Kidney epithelial cell (primary cell): ENCODE measurements at places on chromosomes 16 and 17. TPM values are rescaled to one million over a fixed set of nuclear protein-coding genes. Genes with fewer than 3 reads are reported as not detected.

Gene DVL2
- 57.1 and 69.8 TPM in 2 replicates for total RNA-seq

Gene GNG13
- not detected in 2 replicates for total RNA-seq

Gene SOST
- total RNA-seq = not detected in 2 replicates

Gene PRR35
- total RNA-seq = not detected in 2 replicates

Gene VTN
- total RNA-seq = 0.27 TPM in 1 of 2 replicates, not detected in the other

Gene CBFA2T3
- total RNA-seq = 0.14 and 0.63 TPM in 2 replicates

Gene SNRNP25
- total RNA-seq = 12.7 and 25.4 TPM in 2 replicates

- no peak for DNase-seq
Measured at GRCh38 chr17:80807882-80808281, 183.8 kb upstream of the CHMP6 start.

- DNase-seq = no peak
Measured at GRCh38 chr17:565521-565920, 149.1 kb downstream of the VPS53 start.

DNA sequence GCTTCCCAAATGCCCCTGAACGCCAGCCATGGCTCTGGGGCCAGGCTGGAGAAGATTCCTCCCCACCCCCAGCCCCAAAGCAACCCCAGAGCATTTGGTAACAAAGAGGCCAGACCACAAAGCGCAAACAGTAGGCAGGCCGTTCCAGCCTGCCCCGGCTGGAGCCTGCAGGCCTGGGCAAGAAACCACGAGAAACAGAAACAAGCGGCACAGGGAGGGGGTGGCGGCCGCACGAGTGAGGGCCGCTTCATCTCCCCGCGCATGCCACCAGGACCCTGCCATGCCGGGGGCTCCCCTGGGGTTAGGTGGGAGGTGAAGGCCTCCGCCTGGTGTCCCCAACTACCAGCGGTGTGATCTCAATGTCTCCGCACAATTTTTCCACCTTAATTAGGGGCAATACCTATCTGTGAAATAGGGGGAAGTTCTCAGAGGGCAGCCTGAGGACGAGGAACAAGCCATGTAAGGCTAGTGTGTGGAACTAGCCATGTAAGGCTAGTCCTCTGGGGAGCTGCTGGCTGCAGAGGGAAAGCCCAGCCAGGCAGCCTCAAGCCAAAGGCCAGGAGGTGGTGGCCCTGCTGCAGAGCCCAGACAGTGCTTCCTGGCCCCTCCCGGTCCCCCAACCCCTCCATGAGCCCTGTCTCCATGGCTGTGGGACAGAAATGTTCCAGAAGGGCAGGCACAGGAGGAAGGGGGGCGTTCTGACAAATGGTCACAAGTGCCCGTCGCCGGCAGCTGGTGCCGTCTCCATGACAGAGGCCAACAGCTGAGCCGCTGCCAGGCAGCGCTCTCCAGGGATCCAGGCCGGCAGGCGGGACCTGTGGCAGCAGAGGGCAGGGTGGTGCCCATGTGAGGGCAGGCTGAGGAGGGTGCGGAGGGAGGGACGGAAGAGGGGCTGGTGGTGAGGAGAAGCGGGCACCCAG is 14.5 kb upstream of the MTSS2 start:
- no peak for DNase-seq

DNA sequence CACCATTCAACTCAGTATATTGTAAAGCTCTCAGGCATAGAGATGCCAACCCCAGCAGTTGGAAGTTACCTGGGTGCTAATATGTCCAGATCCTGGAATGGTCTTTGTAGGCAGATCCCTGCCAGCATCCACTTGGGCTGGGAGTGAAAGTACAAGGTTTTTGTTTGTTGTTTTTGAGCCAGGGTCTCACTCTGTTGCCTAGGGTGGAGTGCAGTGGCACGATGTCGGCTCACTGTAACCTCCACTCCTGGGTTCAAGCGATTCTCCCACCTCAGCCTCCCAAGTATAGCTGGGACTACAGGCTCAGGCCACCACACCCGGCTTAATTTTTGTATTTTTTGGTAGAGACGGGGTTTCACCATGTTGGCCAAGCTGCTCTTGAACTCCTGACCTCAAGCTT is 177.6 kb downstream of the IRF8 start:
- DNase-seq = no peak

DNA sequence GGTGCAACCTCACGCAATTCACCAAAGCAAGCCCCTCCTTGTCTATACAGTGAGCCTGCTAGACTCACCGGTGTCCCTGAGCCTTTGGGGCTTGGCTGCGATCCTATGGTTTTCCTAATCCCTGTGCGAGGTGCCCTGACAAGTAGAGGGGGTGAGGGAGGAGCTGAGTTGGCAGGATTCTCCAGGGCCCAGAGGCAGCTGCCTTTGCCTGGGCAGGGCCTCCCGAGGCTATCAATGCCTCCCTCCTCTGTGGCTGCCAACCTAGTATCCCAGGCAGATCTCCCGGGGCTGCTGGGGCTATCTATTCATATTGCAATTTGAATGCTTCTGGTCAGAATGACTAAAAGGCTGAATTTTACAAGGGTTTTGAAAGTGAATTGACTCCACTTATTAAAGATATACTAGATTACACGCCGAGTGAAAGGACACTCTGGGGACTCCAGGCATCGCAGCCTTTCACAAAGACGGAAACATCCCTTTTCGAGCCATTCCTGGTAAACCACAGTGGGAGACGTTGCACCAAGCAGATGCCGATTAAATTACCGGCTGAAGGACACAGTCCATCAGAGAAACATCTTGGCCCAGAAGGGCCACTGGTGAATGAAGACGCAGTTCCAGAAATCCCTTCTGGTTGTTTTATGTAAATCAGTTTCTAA is 11.3 kb upstream of the PITPNM3 start:
- no peak for DNase-seq

- no peak for DNase-seq
Measured at GRCh38 chr17:37025238-37025637, 76.5 kb downstream of the AATF start.

DNA sequence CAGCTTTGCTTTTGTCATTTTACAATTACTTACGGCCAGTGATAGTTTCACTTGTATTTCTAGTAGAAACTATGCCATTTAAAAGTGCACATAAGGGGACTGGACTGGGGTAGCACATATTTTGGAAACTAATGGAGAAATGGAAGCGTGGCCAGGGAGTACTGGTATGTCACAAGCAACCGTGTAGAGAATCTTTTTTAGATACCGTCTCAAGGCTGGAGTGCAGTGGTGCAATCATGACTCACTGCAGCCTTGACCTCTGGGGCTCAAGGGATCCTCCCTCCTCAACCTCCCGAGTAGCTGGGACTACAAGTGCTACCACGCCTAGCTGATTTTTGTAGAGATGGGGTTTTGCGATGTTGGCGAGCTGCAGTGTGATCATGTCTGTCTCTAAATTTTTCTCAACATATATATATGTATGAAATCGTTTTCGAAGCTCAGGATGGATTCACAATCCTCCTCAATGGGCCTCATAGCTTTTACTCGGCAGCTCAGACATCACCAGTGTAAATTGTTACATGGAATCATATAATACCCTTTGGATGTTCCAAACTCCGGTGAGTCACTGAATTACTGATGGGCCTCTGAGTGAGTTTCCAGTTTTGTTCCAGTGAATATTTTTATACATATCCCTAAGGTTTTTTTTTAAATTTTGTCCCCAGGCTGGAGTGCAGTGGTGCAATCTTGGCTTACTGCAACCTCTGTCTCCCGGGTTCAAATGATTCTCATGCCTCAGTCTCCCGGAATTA is 51.7 kb downstream of the ZNF778 start:
- no peak for DNase-seq

DNA sequence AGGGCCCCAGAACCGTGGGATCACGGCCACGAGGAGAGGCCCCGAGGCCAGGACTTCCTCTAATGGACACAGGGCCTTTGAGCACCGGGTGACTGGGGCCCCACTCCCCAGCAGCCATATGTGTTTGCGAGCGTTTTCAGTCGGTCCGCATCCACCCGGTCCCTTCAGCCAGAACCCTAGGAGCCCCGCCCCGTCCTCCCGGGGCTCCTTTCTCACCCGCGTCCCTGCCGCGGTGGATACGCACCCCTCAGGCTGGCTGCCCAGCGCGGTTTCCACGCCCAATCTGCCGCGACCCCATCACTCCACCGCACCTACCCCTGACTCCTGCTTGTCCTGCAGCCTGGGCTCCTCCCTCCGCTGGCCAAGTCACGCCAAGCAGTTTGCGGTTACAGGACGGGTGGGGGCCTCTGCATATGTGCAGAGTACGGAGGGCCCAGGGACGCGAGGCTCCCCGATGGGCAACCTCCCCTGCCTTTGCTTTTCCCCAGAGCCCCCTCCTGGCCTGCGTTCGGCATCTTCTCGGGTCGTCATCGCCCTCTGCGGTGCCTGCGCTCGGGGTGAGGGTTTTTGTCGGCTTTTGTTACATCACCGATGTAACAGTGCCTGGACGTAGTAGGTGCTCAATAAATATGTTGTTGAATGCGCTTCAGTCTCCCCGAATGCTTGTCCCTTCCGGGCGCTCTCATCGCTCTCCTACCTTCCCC is 1.0 kb upstream of the TTYH2 start:
- DNase-seq = no peak

DNA sequence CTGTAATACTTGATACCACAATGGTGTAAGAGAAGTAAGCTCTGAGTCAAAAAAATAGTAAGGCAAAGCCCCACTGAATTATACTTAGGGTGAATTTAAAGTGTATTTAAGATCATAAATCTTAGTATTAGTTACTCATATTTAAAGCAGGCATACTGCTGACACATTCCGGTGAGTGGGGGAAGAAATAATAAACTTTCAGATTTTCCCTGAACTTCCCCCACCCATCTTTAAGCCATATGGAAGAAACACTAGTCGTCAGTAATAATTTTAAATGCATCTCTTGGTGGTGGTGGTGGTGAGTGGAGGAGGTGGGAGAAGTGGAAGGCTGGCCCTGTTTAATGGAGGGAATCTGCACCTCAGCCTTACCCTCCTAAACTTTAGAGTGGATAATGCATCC is 20.5 kb downstream of the MPHOSPH6 start:
- no peak for DNase-seq

- DNase-seq = no peak
Measured at GRCh38 chr16:4488499-4488967, 12.3 kb downstream of the HMOX2 start.

GRCh38 chr17:80919331-80920311 is 72.0 kb upstream of the CHMP6 start:
- no peak for DNase-seq

DNA sequence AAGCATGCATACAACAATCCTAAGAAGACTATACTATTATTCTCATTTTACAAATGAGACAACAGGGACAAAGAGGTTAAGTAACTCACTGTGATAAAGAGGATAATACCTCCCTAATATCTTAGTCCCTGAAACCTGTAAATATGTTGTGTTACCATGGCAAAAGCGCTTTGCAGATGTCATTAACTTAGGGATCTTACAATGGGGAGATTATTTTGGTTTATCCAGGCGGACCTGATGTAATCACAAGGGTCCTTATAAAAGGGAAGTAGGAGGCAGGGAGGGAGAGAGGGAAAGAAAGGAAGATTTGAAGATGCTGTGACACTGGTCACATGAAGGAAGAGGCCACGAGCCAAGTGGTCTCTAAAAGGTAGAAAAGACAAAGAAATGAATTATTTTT is 164.7 kb downstream of the CNTNAP4 start:
- DNase-seq = no peak

GRCh38 chr16:69727916-69728270 is 1.5 kb upstream of the NQO1 start:
- DNase-seq = no peak
